Tibial nerve (tissue), 4 donors: ENCODE measurements at places on chromosomes 7 and 10. TPM values are rescaled to one million over a fixed set of nuclear protein-coding genes. Genes with fewer than 3 reads are reported as not detected.

The CNPY1 gene
- not detected for total RNA-seq

The HOXA5 gene
- 14.9 TPM for total RNA-seq

The ZNF735 gene
- total RNA-seq = not detected

The KCNIP2 gene
- total RNA-seq = 22.0 TPM

The FAS gene
- 32.2 TPM for total RNA-seq

The SLC26A5 gene
- total RNA-seq = 0.42 TPM

The CD36 gene
- 164 TPM for total RNA-seq

The SPDYE11 gene
- total RNA-seq = not detected

The CPVL gene
- 17.3 TPM for total RNA-seq

The NEUROG3 gene
- not detected for total RNA-seq

The COL1A2 gene
- total RNA-seq = 747 TPM

The TBXAS1 gene
- total RNA-seq = 80.4 TPM

The LIPN gene
- not detected for total RNA-seq

The ITPRID1 gene
- total RNA-seq = not detected

The SPDYE5 gene
- total RNA-seq = not detected

The CYP3A4 gene
- total RNA-seq = not detected

The UNC5B gene
- 3.3 TPM for total RNA-seq

The SLC29A4 gene
- total RNA-seq = 2.4 TPM

The SPDYE2B gene
- total RNA-seq = not detected

The TMEM178B gene
- 0.78 TPM for total RNA-seq

The ARHGAP19 gene
- total RNA-seq = 82.7 TPM

The SDK1 gene
- 15.1 TPM for total RNA-seq

The CDHR1 gene
- total RNA-seq = not detected

The DLX5 gene
- total RNA-seq = not detected

The PNLIPRP2 gene
- not detected for total RNA-seq

The HMX3 gene
- not detected for total RNA-seq

The HTR5A gene
- not detected for total RNA-seq

The OR2A42 gene
- total RNA-seq = not detected

The PRKAR1B gene
- total RNA-seq = 2.7 TPM

The ZNF33A gene
- 31.6 TPM for total RNA-seq

The FRA10AC1 gene
- total RNA-seq = 14.1 TPM

The HNRNPA2B1 gene
- 306 TPM for total RNA-seq

The PHKG1 gene
- total RNA-seq = 1.3 TPM

The TMUB1 gene
- 61.5 TPM for total RNA-seq

The ADAM12 gene
- total RNA-seq = 0.87 TPM

The ZNF722 gene
- not detected for total RNA-seq

The CUZD1 gene
- 1.9 TPM for total RNA-seq

The PON1 gene
- total RNA-seq = not detected

The WNT8B gene
- total RNA-seq = not detected

The C10orf105 gene
- 0.22 TPM for total RNA-seq

The LRRTM3 gene
- 0.42 TPM for total RNA-seq

The GALNT17 gene
- 66.0 TPM for total RNA-seq

The VWDE gene
- total RNA-seq = 2.5 TPM

The CREB5 gene
- total RNA-seq = 19.7 TPM

The FAM25A gene
- total RNA-seq = not detected

The GDF2 gene
- not detected for total RNA-seq

The GTF2IRD2 gene
- total RNA-seq = 31.0 TPM

The IFIT3 gene
- total RNA-seq = 10.9 TPM

The EMX2 gene
- total RNA-seq = 1.5 TPM
